Activated CD8-positive, alpha-beta memory T cell treated with anti-CD3 and anti-CD28 coated beads for 4 hours (primary cell): ENCODE measurements at places on chromosomes 7 and 10.

DNA sequence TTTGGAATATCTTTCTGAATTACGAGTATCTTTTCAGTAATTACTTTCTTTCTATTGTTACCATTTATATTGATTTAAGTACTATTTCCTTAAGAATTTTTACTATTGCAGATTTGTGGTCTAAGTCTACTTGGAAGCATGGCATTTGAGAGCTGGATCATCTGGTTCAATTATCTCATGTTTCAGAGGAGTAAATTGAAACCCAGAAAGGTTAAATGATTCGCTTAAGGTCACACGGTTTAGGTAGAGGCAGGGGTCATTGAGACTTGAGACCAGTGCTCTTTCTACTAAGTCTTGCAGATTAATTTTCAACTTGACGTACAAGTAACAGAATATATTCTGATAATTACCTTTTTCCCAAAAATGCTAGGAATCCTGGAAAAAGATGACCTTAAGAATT, 109.2 kb upstream of the GLCCI1 start:
- no peak for DNase-seq

- no peak for DNase-seq
These were observed 20.9 kb upstream of the KLF6 start for GRCh38 chr10:3805791-3806461.

DNA sequence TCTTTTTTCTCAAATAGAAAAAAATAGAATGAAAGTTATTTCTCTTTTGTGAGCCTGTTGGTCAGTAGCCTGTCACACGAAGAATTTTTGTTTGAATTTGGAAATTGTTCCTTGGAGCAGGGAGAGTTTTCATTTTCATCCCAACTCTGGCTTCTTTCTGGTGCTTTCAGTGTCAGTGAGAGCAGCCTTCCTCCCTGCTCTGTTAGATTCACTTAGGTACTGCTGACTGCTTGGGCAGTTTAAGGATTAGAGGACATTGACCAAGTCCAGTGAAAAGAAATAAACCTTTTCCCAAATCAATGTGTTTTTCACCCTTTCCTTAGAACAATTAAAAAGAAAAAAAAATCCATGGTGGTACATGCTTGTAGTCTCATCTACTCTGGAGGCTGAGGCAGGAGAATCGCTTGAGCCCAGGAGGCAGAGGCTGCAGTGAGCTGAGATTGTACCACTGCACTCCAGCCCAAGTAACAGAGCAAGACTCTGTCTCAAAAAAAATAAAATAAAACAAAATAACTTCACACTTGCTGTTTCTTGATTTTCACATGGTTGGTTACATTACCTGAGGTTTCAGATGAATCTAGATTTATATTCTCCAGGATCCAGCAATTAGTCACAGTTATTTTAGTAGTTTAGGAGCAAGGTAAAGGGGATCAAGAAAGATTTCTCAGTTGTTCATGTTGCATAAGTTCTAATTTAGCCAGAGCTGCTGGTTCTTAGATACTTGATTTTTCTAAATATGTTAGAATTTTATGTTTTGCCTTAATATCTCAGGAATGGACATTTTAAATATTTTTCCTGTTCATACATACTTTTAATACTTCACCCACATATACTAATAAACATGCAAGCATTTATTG, 63.1 kb downstream of the ZNRF2 start:
- no peak for DNase-seq

- DNase-seq: no peak
These were observed 1.1 kb downstream of the EPHB6 start for GRCh38 chr7:142855756-142856564.
